Brain pericyte (primary cell): ENCODE measurements at places on chromosomes 7 and 10.

- DNase-seq = no peak
Observed at GRCh38 chr7:145431834-145432233, 596.0 kb upstream of the TPK1 start.

- no peak for DNase-seq
Observed at GRCh38 chr10:104435822-104436221, 82.2 kb downstream of the CFAP58 start.

DNA sequence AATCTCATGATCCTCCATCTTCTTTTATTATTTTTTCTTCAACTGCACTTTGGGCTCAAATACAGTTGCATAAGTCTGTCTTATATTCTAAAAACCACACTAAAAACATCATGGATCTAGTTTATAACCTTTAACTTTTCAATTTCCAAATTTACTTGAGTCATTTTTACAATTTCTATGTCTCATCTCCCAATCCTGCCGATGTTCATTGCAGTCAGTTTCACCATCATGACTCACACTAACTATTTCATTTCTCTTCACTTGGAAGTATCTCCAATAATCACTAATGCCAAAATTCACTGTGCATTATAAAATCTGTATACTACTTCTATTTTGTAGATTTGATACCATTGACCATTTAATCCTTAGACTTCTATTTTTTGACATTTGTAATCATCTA lies 806.9 kb upstream of the SORCS1 start:
- no peak for DNase-seq

GRCh38 chr7:92705831-92706230 lies 115.6 kb upstream of the FAM133B start:
- DNase-seq = no peak

GRCh38 chr10:79981450-79982361 lies 32.8 kb upstream of the SFTPD start:
- DNase-seq = no peak

DNA sequence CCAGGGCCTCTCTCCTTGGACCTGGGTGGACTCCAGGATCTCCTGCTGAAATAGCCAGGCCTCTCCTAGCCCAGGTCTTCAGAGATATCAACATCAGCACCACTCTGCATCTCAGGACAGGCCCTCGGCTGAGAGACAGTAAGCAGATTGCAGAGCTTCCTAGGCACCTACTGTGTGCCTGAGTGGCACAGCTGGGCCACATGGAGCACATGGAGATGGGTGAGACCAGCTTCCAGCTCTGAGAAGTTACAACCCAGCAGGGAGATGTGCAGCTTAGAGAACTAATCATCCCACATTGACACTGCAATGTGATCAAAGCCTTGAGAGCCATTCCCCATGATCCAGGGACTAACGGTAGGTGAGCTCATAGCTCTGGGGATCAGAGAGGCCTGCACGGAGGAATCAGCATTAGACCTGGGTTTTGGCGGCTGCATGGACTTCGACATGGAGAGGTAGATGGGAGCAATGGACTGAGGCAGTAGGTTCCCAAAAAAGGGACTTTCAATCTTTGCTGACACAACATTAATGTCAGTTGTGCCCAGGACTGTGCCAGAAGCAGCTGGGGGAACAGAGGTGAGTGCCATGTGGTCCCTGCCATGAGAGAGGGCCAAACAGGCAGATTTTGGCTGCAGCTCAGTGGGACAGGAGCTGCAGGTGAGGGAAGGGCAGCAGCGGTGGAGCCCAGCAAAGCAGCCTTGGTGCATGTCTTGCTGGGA lies 76.0 kb upstream of the LEP start:
- no peak for DNase-seq

- DNase-seq = no peak
Observed at GRCh38 chr10:29063806-29064644, 224.8 kb upstream of the LYZL1 start.

- DNase-seq = no peak
Observed at GRCh38 chr10:122050311-122050710, 61.3 kb downstream of the TACC2 start.

DNA sequence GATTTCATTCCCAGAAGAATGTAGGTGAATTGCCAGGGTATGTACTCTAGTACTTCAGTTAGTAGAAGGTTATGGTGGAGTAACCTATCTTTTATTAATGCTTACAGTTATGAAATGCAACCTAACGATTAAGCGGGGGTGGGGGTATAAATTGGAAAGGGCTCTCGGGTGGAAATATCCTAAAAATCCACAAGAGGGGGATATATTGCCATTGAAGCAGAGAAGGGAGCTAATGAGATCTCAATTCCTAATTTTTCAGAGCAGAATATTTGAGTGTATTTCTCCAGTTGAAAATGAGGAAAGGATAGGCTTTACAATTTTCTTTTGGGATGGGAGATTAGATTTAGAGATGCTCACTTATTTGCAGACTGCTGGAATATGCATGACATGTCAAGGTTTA lies 90.8 kb downstream of the DNAJB9 start:
- DNase-seq = no peak

GRCh38 chr10:127576740-127577161 lies 27.6 kb downstream of the NPS start:
- no peak for DNase-seq

DNA sequence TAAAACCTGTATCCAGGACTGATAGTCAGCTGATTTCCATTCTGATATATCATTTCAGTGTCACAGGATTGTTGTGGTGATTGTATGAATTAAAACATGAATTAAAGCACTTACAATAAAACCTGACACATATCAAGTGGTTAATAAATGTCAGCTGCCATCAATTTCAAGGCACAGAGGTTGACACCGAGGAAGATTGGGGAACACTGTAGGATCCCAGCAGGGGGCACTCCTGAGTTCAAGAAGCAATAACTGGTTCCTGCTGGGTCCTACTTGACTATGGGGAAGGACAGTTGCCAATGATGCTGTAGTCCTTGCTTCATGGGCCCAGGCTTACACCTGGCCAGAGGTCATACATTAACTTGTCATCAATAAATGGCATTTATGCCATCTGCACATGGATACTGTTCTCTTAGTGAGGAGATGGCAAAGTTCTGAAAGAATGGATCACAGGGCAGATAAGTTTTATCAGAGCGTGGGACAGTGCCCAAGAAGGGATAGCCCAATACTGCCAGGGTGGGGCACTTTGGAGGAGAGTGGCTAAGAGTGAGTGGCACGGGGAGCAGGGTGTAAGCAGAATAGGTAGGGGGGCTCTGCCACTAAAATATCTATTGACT lies 24.1 kb downstream of the FZD1 start:
- no peak for DNase-seq

DNA sequence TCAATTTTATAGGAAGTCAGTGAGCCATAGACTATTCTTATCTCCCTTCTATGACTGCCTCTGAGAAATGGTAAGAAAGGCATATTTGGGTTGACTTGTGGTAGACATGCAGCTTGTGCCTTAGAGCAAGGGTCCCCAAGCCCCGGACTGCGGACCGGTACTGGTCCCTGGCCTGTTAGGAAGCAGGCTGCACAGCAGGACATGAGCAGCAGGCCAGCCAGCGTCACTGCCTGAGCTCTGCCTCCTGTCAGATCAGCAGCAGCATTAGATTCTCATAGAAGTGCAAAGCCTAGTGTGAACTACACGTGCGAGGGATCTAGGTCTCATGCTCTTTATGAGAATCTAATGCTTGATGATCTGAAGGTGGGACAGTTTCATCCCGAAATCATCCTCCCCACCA lies 180.6 kb downstream of the SND1 start:
- no peak for DNase-seq

GRCh38 chr7:69032848-69033247 lies 565.4 kb upstream of the AUTS2 start:
- DNase-seq = no peak
